Type B pancreatic cell (in vitro differentiated cells): ENCODE measurements at places on chromosomes 12 and 14. TPM values are rescaled to one million over a fixed set of nuclear protein-coding genes. Genes with fewer than 3 reads are reported as not detected.

Gene CPNE8
- 3.0 and 3.2 TPM in 2 replicates for total RNA-seq

Gene OLR1
- total RNA-seq: 0.19 and 2.8 TPM in 2 replicates

Gene LRIG3
- total RNA-seq: 32.4 and 51.4 TPM in 2 replicates

Gene TPH2
- 0.45 TPM in 1 of 2 replicates, not detected in the other for total RNA-seq

Gene ESRRB
- total RNA-seq: 0.40 and 0.94 TPM in 2 replicates

DNA sequence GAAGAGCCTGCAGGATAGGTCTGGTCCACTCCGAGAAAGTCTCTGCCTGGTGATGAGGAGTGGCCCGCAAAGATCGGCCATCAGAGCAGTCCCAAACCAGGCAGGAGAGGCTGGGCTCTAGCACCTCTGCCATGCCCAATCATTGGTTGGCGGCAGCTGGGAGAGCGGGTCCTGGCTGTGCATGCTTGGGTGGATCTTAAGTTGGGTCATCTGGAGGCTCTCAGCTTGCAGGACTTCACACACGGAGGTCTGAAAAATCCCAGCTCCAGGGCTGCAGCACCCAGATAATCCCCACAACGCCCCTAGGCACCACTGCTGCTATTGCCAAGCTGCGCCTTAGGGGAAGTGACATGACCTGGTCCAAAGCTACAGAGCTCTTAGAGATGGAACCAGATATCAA is 766.7 kb upstream of the TBX3 start:
- no peak for DNase-seq
- peak overlapping the region; percentile 62 for H3K4me3 ChIP-seq
- peaks cover 36% of the 10 kb centered on the region for H3K4me1 ChIP-seq

- no peaks in the 10 kb centered on the region for H3K36me3 ChIP-seq
- no peaks in the 10 kb centered on the region for H3K27me3 ChIP-seq
- no peaks in the 10 kb centered on the region for H3K4me1 ChIP-seq
Measured at GRCh38 chr12:99087278-99087677, 442.2 kb downstream of the APAF1 start.

DNA sequence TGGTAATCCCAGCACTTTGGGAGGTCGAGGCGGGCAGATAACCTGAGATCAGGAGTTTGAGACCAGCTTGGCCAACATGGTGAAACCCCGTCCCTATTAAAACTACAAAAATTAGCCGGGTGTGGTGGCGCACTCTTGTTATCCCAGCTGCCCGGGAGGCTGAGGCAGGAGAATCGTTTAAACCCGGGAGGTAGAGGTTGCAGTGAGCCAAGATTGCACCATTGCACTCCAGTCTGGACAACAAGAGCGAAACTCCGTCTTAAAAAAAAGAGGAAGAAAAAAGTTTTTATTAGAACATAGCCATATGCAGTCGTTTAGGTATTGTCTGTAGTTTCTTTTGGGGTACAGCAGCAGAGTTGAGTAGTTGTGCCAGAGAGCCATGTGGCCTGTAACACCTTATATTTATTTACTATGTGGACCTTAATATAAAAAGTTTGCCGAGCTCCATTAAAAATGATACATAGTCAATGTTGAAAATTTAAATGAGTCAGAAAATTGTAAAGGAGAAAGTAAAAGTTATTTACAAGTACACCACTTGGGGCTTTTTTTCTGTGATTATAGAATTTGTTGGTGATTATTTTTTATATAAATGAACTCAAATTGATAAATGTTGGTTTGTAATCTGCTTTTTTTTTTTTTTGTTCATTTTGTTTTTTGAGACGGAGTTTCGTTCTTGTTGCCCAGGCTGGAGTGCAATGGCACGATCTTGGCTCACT is 2.2 kb downstream of the ADIPOR2 start:
- no peak overlapping the region for H3K27ac ChIP-seq
- H3K4me1 ChIP-seq: peaks cover 29% of the 10 kb centered on the region
- DNase-seq: no peak
- peak overlapping the region; percentile 65 for H3K4me3 ChIP-seq
- H3K36me3 ChIP-seq: peaks cover 22% of the 10 kb centered on the region

- no peaks in the 10 kb centered on the region for H3K36me3 ChIP-seq
- H3K27ac ChIP-seq: peak overlapping the region; percentile 36
- H3K27me3 ChIP-seq: no peaks in the 10 kb centered on the region
- H3K4me1 ChIP-seq: peaks cover 13% of the 10 kb centered on the region
- DNase-seq: no peak
- H3K4me3 ChIP-seq: peak overlapping the region; percentile 25
Measured at GRCh38 chr14:94390372-94391086, 2.1 kb upstream of the SERPINA1 start.

DNA sequence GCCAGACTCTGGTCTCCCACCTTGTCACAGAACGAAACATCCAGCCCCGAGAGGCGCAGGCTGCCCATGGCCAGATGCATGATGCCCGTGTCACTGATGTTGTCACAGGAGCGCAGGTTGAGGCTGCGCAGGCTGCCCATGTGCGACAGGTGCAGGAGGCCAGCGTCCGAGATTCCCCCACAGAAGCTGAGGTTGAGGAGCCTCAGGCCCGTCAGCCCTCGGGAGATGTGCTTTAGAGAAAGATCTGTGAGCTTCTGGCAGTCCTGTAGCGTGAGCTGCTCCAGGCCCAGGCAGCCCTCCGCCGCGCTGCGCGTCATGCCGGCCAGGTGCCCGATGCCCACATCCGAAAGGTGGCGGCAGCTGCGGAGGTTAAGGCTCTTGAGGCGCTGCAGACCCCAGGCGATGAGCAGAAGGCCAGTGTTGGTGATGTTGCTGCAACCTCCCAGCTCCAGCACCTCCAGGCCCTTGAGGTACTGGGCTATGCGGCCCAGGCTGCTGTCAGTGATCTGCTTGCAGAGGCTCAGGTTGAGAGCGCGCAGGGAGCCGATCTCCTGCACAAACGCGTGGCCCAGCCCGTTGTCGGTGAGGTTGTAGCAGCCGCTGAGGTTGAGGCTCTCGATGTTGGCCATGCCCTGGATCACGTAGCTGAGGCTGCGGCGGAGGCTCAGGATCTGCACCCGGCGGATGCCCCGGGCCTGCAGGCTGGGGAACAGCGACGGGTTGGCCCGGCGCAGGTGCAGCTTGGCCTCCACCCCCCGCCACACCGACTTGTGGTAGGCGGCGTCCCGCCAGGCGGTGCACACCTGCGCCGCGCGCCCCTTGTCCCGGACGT is 991 bp downstream of the FBXL14 start:
- H3K27me3 ChIP-seq: peaks cover 4% of the 10 kb centered on the region
- H3K27ac ChIP-seq: peak overlapping the region; percentile 88
- no peak for DNase-seq
- H3K4me3 ChIP-seq: peak overlapping the region; percentile 91
- peaks cover 33% of the 10 kb centered on the region for H3K4me1 ChIP-seq
- H3K36me3 ChIP-seq: peaks cover 28% of the 10 kb centered on the region

GRCh38 chr14:50018201-50018932 is 98.0 kb downstream of the VCPKMT start:
- no peaks in the 10 kb centered on the region for H3K27me3 ChIP-seq
- DNase-seq: no peak

GRCh38 chr12:92553389-92553788 is 149.4 kb upstream of the PLEKHG7 start:
- no peak overlapping the region for H3K4me3 ChIP-seq
- no peaks in the 10 kb centered on the region for H3K27me3 ChIP-seq
- DNase-seq: no peak
- H3K36me3 ChIP-seq: no peaks in the 10 kb centered on the region
- no peak overlapping the region for H3K27ac ChIP-seq
- peaks cover 17% of the 10 kb centered on the region for H3K4me1 ChIP-seq

DNA sequence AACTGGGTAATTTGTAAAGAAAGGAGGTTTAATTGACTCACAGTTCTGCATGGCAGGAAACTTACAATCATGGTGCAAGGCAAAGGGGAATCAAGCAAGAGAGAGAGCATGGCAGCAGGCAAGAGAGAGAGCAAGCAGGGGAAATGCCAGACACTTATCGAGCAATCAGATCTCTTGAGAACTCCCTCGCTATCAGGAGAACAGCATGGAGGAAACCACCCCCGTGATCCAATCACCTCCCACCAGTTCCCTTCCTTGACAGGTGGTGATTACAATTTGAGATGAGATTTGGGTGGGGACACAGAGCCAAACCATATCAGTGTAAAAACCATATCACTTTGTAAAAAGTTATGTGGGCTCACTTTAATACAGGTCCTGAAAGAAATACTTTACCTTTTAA is 56.4 kb upstream of the NEDD1 start:
- no peak for DNase-seq
- no peak overlapping the region for H3K27ac ChIP-seq
- H3K36me3 ChIP-seq: no peaks in the 10 kb centered on the region
- peaks cover 22% of the 10 kb centered on the region for H3K4me1 ChIP-seq

- no peak overlapping the region for H3K27ac ChIP-seq
- H3K27me3 ChIP-seq: no peaks in the 10 kb centered on the region
- no peak for DNase-seq
- H3K4me1 ChIP-seq: peaks cover 15% of the 10 kb centered on the region
- peaks cover 26% of the 10 kb centered on the region for H3K36me3 ChIP-seq
- H3K4me3 ChIP-seq: no peak overlapping the region
Measured at GRCh38 chr14:24157331-24157730, 3.7 kb upstream of the IRF9 start.

- DNase-seq: no peak
- peak overlapping the region; percentile 94 for H3K27ac ChIP-seq
- H3K36me3 ChIP-seq: peaks cover 8% of the 10 kb centered on the region
- peaks cover 71% of the 10 kb centered on the region for H3K27me3 ChIP-seq
- peaks cover 7% of the 10 kb centered on the region for H3K4me1 ChIP-seq
Measured at GRCh38 chr12:1529862-1530591, 64.4 kb downstream of the FBXL14 start.

- no peak overlapping the region for H3K4me3 ChIP-seq
- no peak for DNase-seq
- H3K4me1 ChIP-seq: peaks cover 45% of the 10 kb centered on the region
- peaks cover 15% of the 10 kb centered on the region for H3K27me3 ChIP-seq
- peak overlapping the region; percentile 21 for H3K27ac ChIP-seq
Measured at GRCh38 chr14:100679153-100679552, 47.5 kb upstream of the DLK1 start.

GRCh38 chr12:60805364-60805763 is 1209.5 kb downstream of the SLC16A7 start:
- no peak overlapping the region for H3K27ac ChIP-seq
- DNase-seq: no peak
- H3K4me1 ChIP-seq: no peaks in the 10 kb centered on the region
- H3K27me3 ChIP-seq: no peaks in the 10 kb centered on the region

DNA sequence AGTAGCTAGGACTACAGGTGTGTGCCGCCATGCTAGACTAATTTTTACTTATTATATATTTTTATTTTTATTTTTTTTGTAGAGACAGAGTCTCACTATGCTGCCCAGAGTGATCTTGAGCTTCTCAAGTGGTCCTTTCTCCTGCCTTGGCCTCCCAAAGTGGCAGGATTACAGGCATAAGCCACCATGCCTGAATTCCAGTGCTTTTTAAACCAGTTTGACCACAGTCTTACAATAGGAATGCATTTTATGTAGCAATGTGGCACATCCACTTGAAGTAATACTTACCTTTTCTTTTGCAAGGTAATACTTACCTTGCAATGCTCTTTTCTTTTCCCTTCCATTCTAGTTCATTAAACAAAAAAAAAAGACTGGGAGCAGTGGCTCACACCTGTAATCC is 38.0 kb upstream of the CPM start:
- H3K27ac ChIP-seq: peak overlapping the region; percentile 65
- H3K4me1 ChIP-seq: no peaks in the 10 kb centered on the region
- no peak overlapping the region for H3K4me3 ChIP-seq
- no peak for DNase-seq

DNA sequence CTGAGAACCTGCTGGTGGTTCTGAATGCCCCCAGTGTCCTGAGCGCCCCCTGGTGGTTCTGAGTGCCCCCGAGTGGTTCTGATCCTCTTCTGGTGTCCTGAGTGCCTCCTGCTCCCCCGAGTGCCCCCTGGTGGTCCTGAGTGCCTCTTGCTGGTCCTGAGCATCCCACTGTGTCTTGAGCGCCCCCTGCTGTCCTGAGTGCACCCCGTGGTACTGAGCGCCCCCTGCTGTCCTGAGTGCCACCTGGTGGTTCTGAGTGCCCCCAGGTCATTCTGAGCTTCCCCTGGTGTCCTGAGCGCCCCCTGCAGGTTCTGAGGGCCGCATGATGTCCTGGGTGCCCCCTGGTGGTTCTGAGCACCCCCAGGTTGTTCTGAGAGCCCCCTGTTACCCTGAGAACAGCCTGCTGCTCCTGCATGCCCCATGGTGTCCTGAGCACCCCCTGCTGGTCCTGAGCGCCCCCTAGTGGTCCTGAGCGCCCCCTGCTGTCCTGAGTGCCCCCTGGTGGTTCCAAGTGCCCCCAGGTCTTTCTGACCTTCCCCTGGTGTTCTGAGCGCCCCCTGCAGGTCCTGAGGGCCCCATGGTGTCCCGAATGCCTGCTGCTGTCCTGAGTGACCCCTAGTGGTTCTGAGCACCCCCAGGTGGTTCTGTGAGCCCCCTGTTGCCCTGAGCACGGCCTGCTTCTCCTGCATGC is 1165.4 kb downstream of the TMEM121 start:
- H3K27me3 ChIP-seq: no peaks in the 10 kb centered on the region
- H3K36me3 ChIP-seq: no peaks in the 10 kb centered on the region
- H3K4me3 ChIP-seq: no peak overlapping the region
- no peak overlapping the region for H3K27ac ChIP-seq
- H3K4me1 ChIP-seq: no peaks in the 10 kb centered on the region

DNA sequence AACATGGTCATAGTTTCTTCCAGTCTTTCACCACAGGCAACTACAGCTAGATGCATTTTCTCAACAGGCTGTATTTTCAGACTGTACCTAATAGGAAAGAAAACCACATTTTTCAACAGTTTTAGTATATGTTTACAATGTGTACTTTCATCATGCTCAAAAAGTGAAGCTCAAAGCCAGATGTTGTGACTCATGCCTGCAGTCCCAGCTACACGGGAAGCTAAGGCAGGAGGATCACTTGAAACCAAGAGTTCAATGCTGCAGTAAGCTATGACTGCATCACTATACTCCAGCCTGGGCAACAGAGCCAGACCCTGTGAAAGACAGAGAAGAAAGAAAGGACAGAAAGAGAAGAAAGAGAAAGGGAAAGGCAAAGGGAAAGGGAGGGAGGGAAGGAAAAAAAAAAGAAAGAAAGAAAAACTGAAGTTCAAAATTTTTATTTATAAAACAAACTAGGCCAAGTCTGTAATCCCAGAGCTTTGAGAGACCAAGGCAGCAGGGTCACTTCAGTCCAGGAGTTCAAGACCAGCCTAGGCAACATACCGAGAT is 25.5 kb downstream of the GXYLT1 start:
- no peak overlapping the region for H3K27ac ChIP-seq
- no peak overlapping the region for H3K4me3 ChIP-seq
- H3K36me3 ChIP-seq: peaks cover 26% of the 10 kb centered on the region
- no peaks in the 10 kb centered on the region for H3K27me3 ChIP-seq
- no peaks in the 10 kb centered on the region for H3K4me1 ChIP-seq
- DNase-seq: no peak

DNA sequence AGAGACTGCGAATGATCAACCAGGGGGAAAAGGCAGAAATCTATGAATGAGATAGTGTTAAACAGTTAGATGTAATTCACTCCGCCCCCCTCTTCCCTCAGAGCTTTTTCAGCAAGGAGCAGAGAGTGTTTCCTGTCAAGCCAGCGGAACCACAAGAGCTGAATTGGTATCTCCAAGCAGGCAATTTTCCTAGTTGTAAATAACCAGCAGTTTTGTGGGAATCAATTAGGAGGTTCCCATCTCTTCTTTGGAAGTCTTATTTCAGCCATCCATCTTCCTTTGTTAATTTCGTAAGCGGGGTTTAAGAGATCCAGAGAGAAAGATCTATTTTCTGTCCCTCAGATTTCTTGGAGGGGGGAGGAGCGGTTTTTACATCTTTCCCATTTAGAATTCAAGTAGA is 178.0 kb downstream of the FOXN3 start:
- H3K4me3 ChIP-seq: no peak overlapping the region
- peaks cover 12% of the 10 kb centered on the region for H3K36me3 ChIP-seq
- no peak for DNase-seq
- H3K27ac ChIP-seq: no peak overlapping the region
- no peaks in the 10 kb centered on the region for H3K27me3 ChIP-seq
- H3K4me1 ChIP-seq: peaks cover 29% of the 10 kb centered on the region
